ENCODE measurements at places on chromosomes 1 and 21. TPM values are rescaled to one million over a fixed set of nuclear protein-coding genes. Genes with fewer than 3 reads are reported as not detected.

NFASC gene
- 0.98 TPM for total RNA-seq

SLC22A15 gene
- total RNA-seq, result 32.4 TPM

ANGPTL3 gene
- total RNA-seq, result not detected

OR10Z1 gene
- not detected for total RNA-seq

POU3F1 gene
- 0.14 TPM for total RNA-seq

All from MCF 10A (cell line).